SW 1271 (cell line): ENCODE measurements at places on chromosomes 2 and 18.

- DNase-seq: no peak
Observed at GRCh38 chr2:112542984-112543661, 858 bp downstream of the POLR1B start.

DNA sequence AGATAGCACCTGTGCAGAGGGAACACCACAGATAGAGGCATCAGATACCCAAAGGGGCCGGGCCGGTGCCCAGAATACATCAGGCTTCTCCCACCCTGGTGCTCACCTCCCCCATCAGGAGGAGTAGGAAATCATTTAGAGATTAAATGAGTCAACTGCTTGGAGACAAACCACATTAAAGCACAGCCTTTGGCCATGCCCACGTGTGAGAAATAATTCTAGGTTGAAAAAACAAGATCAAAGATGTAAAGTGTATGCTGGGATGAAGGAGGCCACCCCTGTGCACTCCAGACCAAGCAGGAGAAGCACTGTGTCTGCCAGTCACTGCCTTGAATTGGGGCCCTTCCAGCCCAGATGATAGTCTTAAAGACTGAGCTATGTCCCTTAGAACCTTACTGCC lies 152.8 kb upstream of the ACAA2 start:
- DNase-seq: no peak

- DNase-seq: no peak
Observed at GRCh38 chr2:85794491-85795121, 40.8 kb downstream of the ATOH8 start.

DNA sequence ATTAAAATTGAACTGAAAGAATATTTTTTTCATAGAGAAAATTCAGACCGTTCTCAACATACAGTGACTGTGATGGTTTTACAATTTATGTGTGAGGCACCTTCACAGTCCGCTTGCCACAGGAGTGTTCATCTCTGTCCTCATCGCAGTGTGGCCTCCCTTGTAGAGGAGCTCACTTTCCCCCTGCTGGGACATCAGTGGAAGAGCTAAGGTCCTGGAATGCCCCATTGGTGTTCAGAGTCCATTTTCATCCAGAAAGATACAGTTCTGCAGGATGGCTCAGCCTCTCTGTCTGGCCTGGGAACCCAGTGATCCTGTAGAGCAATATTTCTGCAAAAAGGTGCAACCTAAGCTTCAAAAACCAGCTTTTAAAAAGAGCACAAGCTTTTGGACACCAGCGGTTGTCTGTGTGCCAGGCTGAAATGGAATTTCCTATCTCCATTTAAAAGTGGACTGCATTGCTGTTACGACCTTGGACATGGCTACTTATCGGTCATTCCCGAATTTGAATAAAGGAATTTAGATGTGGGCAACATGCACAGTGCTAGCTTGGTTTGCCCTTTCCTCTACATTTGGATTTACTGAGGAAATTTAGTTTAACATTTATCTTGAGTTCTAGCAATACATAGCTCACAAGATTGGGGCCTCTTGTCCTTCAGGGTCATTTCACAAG lies 26.7 kb upstream of the FAM237A start:
- DNase-seq: no peak

DNA sequence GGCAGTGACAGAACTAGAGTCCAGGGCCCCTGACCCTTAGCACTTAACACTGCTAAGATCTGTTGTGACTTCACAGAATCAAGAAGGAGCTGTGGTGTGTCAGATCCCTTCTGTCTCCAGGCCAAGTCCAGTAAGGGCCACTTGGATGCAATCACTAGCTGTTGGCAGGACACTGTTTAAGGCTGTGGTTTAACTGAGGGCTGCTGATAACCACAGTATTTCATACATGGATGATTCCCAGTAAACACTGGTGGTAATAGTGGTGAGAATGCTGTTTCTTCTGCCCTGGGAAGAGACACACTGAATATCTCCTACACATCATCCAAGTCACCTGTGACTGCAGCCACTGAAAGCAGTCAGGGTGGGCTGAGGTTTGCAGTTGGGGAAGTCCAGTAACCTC lies 77.7 kb upstream of the FBXO11 start:
- DNase-seq: no peak

GRCh38 chr18:3930126-3931012 lies 480.4 kb downstream of the TGIF1 start:
- no peak for DNase-seq

DNA sequence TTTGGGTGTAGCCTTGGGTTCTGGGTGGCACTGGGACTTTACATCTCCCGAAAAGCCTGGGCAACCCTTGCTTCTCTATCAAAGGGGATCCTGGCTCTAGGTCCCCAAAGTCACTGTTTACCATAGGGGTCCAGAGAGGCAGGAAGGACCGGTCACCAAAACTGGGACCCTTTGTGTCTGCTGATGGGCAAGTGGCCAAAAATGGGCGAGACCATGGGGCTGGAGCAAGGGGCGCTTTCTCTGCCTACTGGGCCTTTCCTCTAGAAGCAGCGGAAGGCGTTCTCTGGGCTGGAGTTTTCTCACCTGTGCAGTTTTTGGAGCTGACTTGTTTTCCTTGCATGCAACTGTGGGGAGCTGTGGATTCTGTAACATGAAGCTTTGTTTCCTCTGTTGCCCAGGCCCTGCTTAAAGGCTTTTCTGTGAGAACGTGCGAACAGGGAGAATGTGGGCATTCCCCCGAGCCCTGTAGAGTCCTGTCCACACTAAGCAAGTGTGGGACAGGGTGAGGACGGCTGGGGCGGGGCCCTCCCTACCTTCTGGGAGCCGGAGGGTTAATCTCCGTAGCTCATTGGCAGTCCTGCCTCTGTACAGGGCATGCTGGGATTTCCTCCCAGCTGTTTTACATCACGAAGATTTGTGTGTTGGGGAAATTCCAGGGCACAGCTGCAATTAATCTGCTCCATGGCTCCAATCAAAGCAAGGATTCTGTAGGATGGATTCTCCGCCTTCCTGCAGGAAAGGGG lies 50.2 kb downstream of the TGOLN2 start:
- no peak for DNase-seq

DNA sequence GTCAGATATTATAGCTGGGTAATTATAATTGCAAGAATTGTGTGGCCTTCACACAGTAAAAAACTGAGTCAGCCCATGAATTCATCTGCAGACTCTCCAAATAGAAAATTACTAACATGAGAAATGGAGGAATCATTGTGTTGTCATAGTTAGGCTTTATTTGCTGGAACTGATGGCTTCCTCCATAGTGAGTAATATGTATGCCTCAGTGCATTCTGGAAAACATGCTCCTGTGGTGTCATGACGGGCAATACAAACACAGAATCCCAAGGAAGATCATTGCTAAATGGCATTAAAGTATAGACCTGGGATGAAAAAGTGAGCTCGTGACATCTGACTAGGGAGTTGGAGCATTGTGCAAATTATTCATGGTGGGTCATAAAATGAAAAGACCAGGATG lies 23.6 kb upstream of the NMS start:
- DNase-seq: no peak

- DNase-seq: no peak
Observed at GRCh38 chr2:140882671-140883620, 1247.9 kb downstream of the LRP1B start.

DNA sequence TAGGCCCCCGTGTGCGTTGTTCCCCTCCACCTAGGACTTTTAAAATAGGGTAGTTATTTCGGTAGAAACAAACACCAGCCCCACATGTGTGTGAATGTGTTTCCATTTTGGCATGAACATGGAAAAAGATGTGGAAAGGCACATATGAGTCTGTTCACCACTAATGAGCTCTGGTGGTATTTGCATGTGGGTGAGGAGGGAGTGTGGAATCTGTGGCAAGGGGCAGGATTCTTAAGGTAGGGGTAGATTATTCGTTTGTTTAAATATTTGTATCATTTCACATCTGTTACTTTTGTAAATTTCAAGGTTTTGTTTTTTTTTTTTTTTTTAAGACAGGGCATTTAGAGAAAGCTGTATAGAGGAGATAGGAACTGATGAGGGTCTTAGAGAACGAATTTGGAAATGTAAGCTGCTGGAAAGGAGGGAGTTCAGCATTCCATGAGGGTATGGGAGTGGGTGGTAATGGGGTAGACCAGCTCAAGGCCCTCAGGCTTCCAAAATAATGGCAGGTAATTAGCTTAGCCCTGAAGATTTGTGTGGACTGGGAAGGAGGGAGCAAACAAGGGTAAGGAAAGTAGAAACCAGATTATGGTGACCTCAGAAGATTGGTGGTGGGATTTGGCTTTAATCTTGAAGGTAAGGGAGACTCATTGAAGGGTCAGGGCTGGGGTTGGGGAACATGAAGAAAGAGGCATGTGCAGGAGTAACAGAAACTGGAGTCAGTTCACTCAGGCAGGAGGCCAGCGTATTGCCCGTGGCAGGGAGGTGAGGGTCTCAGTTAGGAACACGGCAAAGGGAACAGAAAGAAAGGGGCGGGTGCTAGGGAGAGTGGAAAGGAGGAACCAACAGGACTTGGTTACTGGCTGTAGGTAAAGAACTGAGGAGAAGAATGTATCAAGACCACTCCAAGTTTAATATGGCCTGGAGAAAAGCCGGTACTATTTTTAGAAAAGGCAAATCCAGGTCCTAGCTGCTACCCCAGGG lies 123.6 kb downstream of the PLB1 start:
- no peak for DNase-seq
